ENCODE measurements at places on chromosomes 1 and 21. TPM values are rescaled to one million over a fixed set of nuclear protein-coding genes. Genes with fewer than 3 reads are reported as not detected.

DNA sequence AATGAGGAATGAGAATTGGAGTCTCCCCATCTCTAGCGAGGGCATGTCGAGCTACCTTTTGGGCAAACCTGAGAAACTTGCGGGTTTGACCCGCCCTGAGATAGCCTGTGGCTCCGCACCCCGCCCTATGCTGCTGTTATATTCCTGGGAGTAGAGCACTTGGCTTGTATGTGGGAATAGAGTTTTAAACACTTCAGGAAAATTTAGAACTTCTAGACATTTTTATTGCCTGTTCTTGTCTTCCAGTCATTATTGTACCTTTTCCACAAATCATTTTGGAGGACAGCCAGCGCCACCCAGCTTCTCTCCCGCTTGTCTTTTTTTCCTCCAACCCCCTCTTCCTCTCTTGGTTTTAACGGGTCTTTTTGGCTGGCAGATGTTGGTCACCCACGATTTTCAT is 738 bp downstream of the GNPAT start:
- no peaks in the 10 kb centered on the region for H3K27me3 ChIP-seq
- no peaks in the 10 kb centered on the region for H3K36me3 ChIP-seq
- H3K27ac ChIP-seq: peak overlapping the region; percentile 83
- no peaks in the 10 kb centered on the region for H3K4me1 ChIP-seq
- peak overlapping the region; percentile 90 for H3K4me3 ChIP-seq
- no peak for DNase-seq

The GBP2 gene
- 52.7 TPM for total RNA-seq

DNA sequence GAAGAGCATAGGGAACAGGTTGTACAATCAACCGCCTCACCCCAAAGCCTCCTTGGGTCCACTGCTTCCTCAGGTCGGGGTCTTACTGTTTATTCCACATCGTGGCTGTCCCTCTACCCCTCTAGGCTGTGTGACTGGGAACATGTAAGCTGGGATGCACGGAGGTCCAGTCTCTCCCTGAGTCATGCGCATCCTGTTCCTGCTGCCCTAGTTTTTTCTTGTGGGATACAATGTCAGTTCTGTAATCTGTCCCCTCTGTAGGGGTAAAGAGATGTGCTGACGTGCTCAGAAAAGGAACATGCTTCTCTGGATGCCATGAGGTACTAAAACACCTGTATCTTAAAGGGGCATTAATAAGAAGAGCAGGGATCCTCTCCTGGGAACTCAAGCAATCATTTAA is 66.2 kb downstream of the SLC45A1 start:
- no peaks in the 10 kb centered on the region for H3K27me3 ChIP-seq
- H3K27ac ChIP-seq: no peak overlapping the region
- H3K4me3 ChIP-seq: no peak overlapping the region
- no peaks in the 10 kb centered on the region for H3K4me1 ChIP-seq
- no peak for DNase-seq
- no peaks in the 10 kb centered on the region for H3K36me3 ChIP-seq

The MX2 gene
- total RNA-seq: 14.9 TPM

GRCh38 chr21:29860346-29860745 is 79.5 kb downstream of the GRIK1 start:
- DNase-seq: no peak
- H3K36me3 ChIP-seq: no peaks in the 10 kb centered on the region
- no peak overlapping the region for H3K4me3 ChIP-seq
- H3K4me1 ChIP-seq: no peaks in the 10 kb centered on the region

DNA sequence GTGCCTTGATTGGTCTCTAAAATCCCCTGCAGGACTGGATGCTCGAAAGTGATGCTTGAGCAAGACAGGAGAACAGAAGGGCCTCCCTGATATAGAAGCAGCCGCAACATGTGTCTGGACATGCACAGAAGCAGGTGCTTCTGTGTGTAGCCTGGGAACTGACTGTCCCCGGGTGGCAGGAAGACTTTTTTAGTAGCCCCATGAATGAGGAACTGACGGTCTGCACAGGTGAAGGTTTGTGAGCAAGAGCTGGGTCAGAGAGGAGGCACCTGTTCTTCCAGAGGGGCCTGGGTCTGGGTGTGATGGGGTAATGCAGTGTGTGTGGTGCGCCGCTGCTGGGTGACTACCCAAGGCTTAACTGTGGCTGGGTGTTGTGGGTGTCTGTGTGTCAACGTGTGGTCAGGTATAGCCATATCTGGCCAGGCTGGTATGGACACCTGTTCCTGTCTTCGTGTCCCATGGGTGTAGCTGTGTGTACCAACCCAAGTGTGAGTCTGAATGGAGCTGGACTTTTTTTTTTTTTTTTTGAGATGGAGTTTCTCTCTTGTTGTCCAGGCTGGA is 39.1 kb upstream of the FOXO6 start:
- no peaks in the 10 kb centered on the region for H3K27me3 ChIP-seq
- DNase-seq: no peak

DNA sequence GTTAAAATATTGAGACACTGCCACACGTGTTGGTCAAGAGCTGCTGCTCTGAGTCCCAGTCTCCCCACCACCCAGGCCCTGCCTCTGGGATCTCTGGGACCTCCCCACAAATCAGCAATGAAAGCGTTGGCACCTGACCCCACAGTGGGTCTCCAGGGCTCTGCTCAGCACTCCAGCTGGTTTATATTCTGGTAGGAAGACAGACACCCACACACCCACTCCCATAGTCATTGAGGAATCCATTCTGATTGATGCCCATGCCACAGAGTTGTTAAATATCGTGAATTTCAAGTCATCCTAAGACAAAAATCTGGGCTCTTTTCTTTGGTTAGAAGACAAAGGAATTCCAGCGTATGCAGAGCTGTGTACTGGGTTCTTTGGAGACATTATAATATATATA is 91.6 kb downstream of the KIF26B start:
- H3K27ac ChIP-seq: no peak overlapping the region
- no peaks in the 10 kb centered on the region for H3K27me3 ChIP-seq
- H3K4me1 ChIP-seq: no peaks in the 10 kb centered on the region
- no peak overlapping the region for H3K4me3 ChIP-seq
- no peak for DNase-seq

The CHML gene
- total RNA-seq: 9.1 TPM

The DEPDC1 gene
- 2.8 TPM for total RNA-seq

DNA sequence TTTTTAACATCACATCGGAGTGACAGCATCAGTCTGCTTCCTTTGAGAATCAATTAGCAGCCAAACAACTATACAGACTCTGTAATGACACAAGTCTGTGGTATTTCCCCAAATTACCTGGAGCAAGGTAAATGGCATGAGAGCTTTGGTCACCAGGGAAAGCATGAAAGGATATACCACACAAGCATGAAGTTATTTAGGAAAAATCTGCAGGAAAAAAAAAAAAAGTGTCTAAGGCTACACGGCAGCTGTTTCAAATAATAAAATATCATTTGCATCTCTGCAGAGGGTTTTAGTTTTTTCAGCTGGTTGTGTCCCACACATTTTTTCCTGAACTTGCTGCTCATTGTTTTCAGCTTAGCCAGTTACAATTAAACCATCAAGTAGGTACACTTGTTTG is 234.7 kb downstream of the TTLL7 start:
- no peak overlapping the region for H3K4me3 ChIP-seq
- no peaks in the 10 kb centered on the region for H3K27me3 ChIP-seq
- H3K36me3 ChIP-seq: no peaks in the 10 kb centered on the region

GRCh38 chr1:50368179-50369007 is 54.9 kb downstream of the DMRTA2 start:
- H3K27me3 ChIP-seq: no peaks in the 10 kb centered on the region
- H3K4me1 ChIP-seq: no peaks in the 10 kb centered on the region
- H3K27ac ChIP-seq: no peak overlapping the region
- no peaks in the 10 kb centered on the region for H3K36me3 ChIP-seq

The VWA5B1 gene
- total RNA-seq: not detected

GRCh38 chr1:243849421-243850201 is 432 bp downstream of the AKT3 start:
- H3K4me3 ChIP-seq: peak overlapping the region; percentile 75
- no peaks in the 10 kb centered on the region for H3K27me3 ChIP-seq
- no peaks in the 10 kb centered on the region for H3K4me1 ChIP-seq
- peak; percentile 67 for DNase-seq
- peak overlapping the region; percentile 98 for H3K27ac ChIP-seq

DNA sequence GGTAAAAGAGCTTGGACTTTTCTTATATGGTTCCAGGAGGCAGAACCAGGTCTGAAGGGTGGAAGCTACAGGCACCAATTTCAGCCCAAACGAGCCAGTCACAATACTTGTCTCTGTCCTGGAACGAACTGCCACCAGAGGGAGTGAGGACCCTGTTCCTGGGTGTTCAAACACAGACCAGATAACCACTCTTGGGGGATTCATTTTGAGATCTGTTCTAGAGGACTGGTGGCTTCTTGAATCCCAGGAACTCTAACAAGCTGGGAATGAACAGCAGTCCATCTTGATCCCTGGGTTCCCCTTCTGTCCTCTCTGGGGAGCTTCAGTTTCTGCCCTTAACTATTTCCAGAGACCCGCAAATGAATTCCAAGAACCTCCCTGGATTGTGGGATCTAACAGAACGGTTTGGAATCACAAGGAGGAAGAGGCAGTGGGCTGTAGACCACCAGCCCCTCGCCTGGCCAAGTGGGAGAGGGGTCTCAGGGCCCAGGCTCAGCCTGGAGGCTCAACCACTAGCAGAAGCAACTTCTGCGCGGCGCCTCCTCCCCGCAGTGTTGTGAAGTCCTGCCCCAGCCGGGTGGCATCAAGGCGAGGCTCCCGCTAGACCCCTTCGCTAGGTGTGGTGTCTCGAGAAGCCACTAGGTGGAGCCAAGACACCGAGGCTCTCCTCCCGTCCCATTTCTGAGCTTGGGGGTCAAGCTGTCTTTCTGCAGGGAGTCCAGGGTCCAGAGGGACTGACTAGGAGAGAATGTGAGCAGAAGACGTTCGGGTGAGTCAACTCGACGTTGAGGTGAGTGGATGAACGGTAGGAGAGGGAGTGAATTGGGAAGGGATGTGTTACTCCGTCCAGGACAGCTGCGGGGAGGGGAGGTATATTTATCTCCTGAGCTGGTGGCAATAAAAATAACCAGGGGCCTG is 12.1 kb upstream of the NES start:
- H3K4me1 ChIP-seq: peaks cover 18% of the 10 kb centered on the region
- peak; percentile 77 for DNase-seq
- no peak overlapping the region for H3K4me3 ChIP-seq
- H3K27ac ChIP-seq: no peak overlapping the region
- H3K36me3 ChIP-seq: no peaks in the 10 kb centered on the region

- H3K4me1 ChIP-seq: no peaks in the 10 kb centered on the region
- no peaks in the 10 kb centered on the region for H3K36me3 ChIP-seq
- H3K4me3 ChIP-seq: no peak overlapping the region
- DNase-seq: no peak
- no peak overlapping the region for H3K27ac ChIP-seq
- H3K27me3 ChIP-seq: no peaks in the 10 kb centered on the region
These were observed 29.4 kb downstream of the FRRS1 start for GRCh38 chr1:99737016-99737415.

The KAZN gene
- 25.5 TPM for total RNA-seq

The TMEM240 gene
- not detected for total RNA-seq

The ZBTB21 gene
- total RNA-seq: 6.1 TPM

GRCh38 chr1:99018313-99018712 is 13.7 kb upstream of the PLPPR5 start:
- no peak for DNase-seq
- H3K36me3 ChIP-seq: no peaks in the 10 kb centered on the region

The TNFRSF25 gene
- 88.4 TPM for total RNA-seq

The LAPTM5 gene
- 10.3 TPM for total RNA-seq

The NR1I3 gene
- total RNA-seq: not detected

- no peak overlapping the region for H3K4me3 ChIP-seq
- DNase-seq: no peak
- no peak overlapping the region for H3K27ac ChIP-seq
- H3K4me1 ChIP-seq: no peaks in the 10 kb centered on the region
- no peaks in the 10 kb centered on the region for H3K36me3 ChIP-seq
These were observed 87.2 kb upstream of the MAP1LC3C start for GRCh38 chr1:242086093-242086492.

The HPCA gene
- not detected for total RNA-seq

DNA sequence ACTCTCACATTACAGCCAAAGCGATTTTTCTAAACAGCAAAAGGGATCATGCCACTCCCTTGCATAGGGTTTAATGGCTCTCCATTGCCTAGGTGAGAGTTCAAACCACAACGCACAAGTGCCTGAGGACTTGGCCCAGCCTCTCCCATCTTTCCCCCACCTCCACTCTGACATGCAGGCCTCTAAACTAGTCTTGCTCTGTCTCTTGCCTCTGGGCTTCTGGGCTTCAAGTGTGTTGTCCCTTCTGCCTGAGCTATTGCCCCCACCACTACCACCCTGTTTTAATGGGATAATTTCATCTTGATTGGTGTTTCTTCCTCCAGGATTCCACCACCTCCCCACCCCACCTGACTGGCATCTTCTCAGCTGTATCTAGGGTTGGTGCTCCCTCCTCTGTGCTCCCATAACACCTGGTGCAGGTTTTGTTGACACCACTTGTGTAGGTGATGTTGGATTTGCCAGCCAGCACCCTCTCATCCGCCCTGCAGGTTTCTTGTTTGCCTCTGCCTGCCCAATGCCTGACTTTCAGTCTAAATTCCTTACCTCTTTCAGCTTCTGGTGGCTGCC is 2.7 kb upstream of the ZBTB21 start:
- no peak overlapping the region for H3K27ac ChIP-seq
- no peak overlapping the region for H3K4me3 ChIP-seq
- H3K36me3 ChIP-seq: no peaks in the 10 kb centered on the region
- H3K4me1 ChIP-seq: no peaks in the 10 kb centered on the region
- DNase-seq: no peak

The OR2L3 gene
- total RNA-seq: not detected

DNA sequence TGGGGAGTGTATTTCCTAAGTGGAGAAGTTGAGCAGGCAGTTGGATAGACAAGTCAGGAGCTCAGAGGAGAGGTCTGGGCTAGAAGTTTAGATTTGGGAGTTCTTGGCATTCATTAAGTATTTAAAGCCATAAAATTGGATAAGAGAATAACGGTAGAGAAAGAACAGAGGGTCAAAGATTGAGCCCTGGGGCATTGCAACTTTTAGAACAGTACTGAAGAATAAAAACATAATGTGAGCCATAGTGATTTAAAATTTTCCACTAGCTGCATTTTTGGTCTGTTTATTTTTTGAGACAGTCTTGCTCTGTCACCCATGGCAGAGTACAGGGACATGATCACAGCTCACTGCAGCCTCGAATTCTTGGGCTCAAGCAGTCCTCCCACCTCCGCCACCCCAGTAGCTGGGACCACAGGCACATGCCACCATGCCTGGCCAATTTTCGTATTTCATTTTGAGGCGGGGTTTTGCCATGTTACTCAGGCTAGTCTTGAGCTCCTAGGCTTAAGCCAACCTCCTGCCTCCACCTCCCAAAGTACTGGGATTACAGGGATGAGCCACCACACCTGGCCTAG is 85.9 kb upstream of the SOX13 start:
- no peaks in the 10 kb centered on the region for H3K27me3 ChIP-seq
- no peaks in the 10 kb centered on the region for H3K36me3 ChIP-seq
- no peak for DNase-seq
- no peak overlapping the region for H3K4me3 ChIP-seq
